ENCODE measurements at places on chromosomes 6 and 20. TPM values are rescaled to one million over a fixed set of nuclear protein-coding genes. Genes with fewer than 3 reads are reported as not detected.

Gene LY6G6D
- not detected for total RNA-seq

Gene HLA-DRB5
- not detected for total RNA-seq

Gene TTLL9
- total RNA-seq, result 0.06 TPM

Gene STMND1
- not detected for total RNA-seq

Gene FAM217A
- not detected for total RNA-seq

Gene SHLD1
- 8.8 TPM for total RNA-seq

Gene CALHM6
- total RNA-seq, result 0.39 TPM

Gene SYCP2L
- total RNA-seq, result 3.3 TPM

Gene THBD
- total RNA-seq, result 32.0 TPM

Gene PPP1R14C
- 0.89 TPM for total RNA-seq

Gene GINS1
- total RNA-seq, result 32.5 TPM

Gene LY86
- total RNA-seq, result not detected

Gene FAM209B
- 0.48 TPM for total RNA-seq

Gene MOG
- not detected for total RNA-seq

Gene WFDC5
- not detected for total RNA-seq

Gene HLA-F
- total RNA-seq, result 4.1 TPM

Gene SYTL3
- total RNA-seq, result 0.98 TPM

Gene TAGAP
- total RNA-seq, result not detected

Gene TRIM10
- total RNA-seq, result not detected

Gene OPRL1
- 0.78 TPM for total RNA-seq

Gene GLP1R
- not detected for total RNA-seq

Gene APCDD1L
- 0.07 TPM for total RNA-seq

Gene ANKEF1
- 7.8 TPM for total RNA-seq

Gene CCM2L
- 0.33 TPM for total RNA-seq

Gene EBF4
- 2.5 TPM for total RNA-seq

Gene UBE2C
- total RNA-seq, result 232 TPM

Gene EDN3
- total RNA-seq, result 0.72 TPM

Gene SRSF12
- 1.5 TPM for total RNA-seq

Gene TMEM242
- 6.9 TPM for total RNA-seq

Gene HLA-DQA1
- not detected for total RNA-seq

Gene WFDC10B
- total RNA-seq, result not detected

Gene SEMG1
- not detected for total RNA-seq

Gene LIN28B
- total RNA-seq, result 1.5 TPM

Gene B4GALT5
- 60.1 TPM for total RNA-seq

Gene CHRNA4
- total RNA-seq, result 0.48 TPM

Gene NOTCH4
- total RNA-seq, result 0.36 TPM
